Uterus (tissue), 4 donors: ENCODE measurements at places on chromosomes 7 and 10. TPM values are rescaled to one million over a fixed set of nuclear protein-coding genes. Genes with fewer than 3 reads are reported as not detected.

The SEMA3D gene
- total RNA-seq: 9.7 TPM

- DNase-seq: no peak
Measured at GRCh38 chr7:88299126-88299525, 7.6 kb downstream of the STEAP4 start.

GRCh38 chr10:18684416-18684815 lies 25.2 kb downstream of the ARL5B start:
- no peak for DNase-seq

- DNase-seq: no peak
Measured at GRCh38 chr7:124276005-124276622, 243.2 kb upstream of the TMEM229A start.

- no peak for DNase-seq
Measured at GRCh38 chr10:29204070-29204800, 84.6 kb upstream of the LYZL1 start.

DNA sequence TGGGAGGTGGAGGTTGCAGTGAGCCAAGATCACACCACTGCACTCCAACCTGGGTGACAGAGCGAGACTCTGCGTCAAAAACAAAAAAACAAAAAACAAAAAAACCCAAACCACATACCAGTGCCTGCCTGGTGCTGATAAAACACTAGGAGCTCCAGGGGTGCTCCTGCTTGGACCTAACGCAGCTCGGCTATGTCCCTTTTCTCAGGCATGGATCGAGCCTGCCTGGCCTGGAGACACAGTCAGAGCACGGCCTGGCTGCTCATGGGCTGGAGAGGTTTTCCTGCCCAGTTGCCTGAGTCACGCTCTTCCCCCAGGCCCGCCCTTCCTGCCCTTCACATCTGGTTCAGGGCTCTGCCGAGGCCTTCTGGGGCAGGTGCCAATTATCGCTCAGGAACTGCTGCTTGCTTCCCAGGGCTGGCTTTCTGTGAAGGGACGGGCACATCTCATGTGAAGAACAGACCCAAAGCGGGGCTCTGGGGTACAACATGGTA lies 12.6 kb upstream of the NPFFR1 start:
- peak; percentile 91 for DNase-seq

- peak; percentile 77 for DNase-seq
Measured at GRCh38 chr10:80416479-80417098, 8.2 kb downstream of the PRXL2A start.

DNA sequence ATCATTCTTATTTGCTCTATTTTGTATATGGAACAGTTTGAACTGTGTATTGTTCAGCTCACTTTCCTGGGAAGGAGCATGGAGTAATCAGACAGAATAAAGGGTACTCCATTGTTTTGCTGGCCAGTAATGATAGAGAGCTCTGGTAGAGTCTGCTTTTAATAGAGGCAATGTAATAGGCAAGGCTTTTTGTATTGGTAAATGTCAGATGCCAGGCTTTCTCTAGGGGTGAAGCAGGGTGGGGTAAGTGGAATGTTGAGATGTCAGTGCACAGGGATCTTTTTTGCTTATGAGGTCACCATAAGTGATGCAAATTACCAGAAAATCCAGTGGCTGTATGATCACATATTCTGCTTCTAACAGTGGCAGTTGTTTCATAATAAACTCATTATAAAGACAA lies 1088.3 kb upstream of the SORCS1 start:
- no peak for DNase-seq

DNA sequence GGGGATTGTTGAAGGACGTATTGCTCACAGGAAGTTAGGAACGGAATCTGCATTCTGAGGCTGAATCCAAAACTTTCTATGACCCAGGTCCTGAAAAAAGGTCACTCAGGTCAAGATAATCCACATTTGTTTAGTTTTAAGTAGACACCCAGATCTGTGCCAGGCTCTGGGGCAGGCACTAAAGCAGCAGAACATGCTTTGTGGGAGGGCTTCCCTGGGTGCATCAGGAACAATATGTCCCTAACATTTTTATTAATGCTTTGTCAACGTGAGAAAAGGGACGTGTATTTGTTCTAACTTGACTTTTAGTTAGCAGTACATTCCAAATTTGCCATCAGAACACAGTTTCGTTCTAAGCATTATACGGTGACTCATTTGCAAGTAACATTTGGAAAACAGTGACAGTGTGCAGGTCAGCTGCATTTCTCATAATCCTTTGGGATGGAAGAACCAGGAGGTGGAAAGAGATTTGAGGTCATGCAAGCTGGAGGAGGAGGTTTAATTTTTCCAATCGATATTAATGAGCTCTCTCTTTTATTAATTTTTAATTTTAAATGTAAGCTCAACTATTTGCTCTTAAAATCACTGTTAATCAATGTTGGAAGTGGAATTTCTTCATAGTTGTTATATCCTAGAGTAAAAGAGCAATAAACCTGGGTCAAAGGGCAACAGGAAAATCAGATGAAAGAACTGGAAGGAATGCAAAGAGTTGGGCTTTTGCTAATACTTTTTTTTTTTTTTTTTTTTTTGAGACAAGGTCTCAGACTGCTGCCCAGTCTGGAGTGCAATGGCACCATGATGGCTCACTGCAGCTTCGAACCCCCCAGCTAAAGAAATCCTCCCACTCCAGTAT lies 35.0 kb downstream of the TAS2R41 start:
- no peak for DNase-seq

DNA sequence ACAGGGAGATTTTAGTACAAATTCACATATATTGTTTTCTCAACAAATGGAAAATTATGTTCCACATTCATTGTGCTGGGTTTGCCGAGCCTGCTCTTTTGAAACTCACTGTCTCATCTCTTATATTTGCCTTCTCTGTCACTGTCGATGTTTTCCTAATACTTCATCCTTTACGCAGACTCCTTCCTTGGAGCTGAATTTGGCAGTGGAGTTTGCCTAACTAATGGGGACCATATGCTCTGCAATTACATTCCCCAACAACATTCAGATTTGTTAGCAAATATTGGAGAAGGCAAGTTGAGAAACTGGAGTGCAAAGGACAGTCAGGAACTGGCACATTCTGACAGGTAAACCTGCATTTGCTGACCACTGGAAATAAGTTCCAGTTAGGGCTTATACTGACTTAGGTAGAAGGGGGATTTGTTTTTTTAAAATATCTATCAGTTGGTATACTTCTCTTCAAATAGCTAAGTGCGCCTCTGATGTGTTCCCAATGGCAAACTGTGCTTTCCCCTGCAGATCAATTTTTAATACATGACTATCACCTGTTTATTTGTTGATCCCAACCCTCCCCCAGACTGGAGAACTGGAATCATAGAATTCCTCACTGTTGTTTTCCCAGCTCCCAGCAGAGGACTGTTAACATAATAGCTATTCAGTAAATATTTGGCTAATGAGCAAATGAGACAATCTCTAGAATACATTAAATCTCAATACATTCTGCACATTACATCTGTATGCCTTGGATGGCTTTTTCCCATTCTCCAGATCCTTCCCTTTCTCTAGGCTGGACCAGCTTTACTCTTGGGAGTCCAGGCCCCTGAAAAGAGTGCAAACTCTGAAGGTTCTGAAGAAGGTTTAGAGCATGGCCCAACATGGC lies 769.3 kb downstream of the KCNMA1 start:
- no peak for DNase-seq

DNA sequence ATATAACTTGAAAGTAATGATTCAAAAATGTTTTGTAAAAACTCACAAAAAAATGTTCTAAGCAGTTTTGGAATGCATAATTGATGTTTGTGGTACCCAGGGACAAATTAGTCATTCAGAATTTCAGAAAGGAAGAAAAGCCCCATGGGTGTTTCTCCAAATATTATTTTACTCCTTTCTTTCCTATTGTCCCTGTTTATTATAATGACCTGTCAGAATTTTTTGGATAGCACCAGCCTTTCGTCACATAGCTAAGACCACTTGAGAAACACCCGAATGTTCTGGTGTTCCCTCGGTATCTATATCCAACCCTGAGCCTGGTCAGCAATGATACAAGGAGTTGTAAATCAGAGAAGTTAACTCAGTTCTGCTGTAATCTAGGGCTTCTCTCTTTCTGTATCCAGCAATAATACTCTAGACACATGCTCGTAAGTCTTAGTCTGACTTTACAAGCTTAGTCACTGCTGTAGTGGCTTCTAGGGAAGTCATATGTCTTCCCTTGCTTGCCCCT lies 64.8 kb upstream of the MEOX2 start:
- no peak for DNase-seq
